GM10248 (cell line): ENCODE measurements at places on chromosomes 4 and X.

DNA sequence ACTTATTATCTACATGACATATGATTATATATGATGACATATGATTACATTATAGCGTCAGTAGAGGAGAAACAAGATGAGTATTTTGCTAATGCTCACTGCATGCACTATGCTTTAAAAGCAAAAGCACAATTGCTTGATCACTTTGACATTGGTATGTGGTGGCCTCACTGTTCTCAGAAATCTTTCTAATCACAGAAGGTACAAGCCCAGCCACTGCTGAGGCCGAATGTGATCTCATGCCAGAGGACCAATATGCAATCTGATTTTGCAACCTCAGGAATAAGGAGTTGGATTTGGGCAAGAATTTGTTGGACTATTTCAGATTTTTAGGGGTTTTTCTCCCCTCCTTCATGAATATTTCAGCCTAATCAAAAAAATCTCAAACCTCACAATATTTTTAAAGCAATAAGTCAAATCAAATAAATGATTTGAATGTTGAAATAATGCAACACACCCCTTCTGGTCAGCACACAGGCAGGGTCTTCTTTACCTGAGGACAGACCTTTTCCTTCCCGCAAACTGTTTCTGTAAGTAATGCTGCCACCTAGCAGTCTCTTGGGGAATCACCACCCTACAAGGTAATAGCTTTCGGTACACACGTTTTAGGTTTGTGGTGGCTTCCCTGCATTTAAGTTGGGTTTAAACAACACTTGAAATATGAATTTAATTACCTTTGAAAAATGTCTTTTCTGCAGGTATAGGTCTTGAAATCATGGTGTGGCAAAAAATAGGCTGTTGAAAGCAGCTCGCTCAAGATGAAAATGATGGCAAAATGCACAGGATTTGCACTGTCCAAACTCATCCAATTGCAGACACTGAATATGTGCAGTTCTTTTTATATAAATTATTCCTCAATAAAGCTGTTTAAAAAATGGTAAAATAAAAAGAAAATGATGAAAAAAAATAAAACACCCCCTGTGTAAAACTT lies 4.8 kb upstream of the CXCL13 start:
- peak; percentile 42 for DNase-seq

- DNase-seq = no peak
Measured at GRCh38 chr4:173782660-173783059, 252.6 kb upstream of the HAND2 start.

GRCh38 chr4:26931966-26932365 lies 71.3 kb downstream of the STIM2 start:
- no peak for DNase-seq

DNA sequence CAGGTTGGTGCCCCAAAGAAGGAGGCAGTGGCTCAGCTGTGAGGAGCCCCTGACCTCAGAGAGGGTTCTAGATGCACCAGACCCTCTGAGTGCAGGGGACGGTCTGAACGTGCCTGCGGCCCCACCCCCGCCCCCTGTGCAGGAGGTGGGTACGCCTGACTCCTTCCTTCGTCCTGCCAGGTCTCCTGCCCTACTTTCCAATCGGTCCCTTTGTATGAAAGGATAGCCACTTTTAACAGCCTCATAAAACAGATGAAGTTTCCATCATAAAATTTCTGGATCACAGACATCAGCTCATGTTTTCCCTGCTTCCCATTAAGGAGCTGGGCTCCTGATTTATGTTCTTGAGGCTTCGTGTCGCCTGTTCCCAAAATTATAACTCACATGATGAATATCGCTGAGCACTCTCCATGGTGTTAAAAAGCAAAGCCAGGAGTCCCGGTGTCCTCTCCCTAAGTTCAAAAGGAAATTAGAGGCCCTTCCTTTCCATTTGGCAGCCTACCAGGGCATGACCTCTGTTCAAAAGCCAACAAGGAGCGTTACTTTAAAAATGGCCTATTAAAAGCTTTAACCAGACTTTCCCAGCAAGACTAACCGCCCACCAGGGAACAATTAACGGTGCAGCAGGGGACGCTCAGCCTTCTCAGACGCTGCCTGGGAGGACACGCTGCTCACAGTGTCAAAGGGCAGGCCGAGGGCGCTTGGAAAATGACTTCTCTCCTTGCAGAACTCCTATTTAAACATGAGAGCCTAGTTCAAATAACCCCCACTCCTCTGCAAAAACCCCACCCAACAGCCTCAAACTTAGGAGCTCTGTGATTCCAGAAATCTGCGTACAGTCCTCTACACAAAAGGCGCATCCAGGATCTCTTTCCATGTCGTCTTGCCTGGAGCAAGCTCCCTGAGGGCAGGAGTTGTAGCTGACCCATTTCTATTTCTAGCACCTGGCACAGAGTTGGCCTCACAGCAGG lies 181.9 kb downstream of the AFAP1 start:
- DNase-seq = no peak

- no peak for DNase-seq
Measured at GRCh38 chr4:147492761-147493160, 11.9 kb downstream of the EDNRA start.

DNA sequence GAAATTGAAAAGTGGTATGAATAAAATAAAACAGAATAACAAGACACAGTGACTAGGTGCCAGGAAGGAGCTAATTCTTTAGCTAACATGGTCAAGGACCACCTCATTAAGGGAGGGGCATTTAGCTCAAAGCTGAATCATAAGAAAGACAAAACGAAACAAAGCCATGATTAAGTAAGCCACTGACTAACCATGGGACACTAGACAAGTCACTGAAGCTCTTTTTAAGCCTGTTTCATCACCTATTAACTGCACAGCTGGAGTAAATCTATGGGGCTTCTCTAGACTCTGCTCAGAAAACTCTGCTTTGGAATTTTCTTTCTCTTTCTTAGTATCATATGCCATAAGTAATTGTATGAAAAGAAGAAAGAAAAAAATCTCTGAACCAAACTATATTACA lies 49.8 kb upstream of the C1QTNF7 start:
- DNase-seq = no peak

DNA sequence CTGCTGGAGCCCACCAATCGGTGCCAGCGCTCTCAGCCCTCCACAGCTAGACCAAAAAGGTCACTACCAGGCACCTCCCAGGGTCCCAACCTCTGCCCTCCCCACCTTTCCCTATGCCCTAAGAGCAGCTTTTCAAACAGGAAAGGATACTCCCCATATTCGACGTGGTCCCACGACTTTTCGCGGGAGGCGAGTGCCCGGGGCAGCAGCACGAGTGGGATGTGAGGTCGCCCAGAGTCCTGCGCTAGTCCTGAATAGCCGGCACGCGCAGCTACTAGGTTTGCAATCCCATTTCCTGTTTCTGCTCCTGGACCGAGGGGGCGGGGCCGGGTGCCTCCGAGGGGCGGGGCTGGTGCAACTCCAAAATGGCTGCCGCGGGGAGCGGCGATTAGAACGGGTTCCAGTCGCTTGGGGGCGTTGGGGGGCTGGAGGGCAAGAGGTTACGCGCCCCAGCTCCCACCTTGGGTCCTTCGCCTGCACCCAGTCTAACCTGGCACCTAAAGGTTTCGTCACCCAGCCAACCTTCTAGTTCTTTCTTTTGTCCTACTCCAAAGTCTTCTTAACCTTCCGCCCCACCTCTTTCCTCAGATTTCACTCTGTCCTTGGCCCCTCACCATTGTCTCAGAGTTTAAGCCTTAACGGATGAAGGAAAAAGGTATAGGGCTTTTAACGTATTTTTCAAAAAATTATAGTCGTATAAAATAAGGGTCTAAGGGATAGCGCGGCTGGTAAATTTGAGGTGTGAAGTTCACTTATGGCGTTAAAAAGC lies 85.0 kb upstream of the TENT5D start:
- DNase-seq = no peak

GRCh38 chr4:168076989-168077725 lies 15.2 kb upstream of the ANXA10 start:
- peak; percentile 31 for DNase-seq

DNA sequence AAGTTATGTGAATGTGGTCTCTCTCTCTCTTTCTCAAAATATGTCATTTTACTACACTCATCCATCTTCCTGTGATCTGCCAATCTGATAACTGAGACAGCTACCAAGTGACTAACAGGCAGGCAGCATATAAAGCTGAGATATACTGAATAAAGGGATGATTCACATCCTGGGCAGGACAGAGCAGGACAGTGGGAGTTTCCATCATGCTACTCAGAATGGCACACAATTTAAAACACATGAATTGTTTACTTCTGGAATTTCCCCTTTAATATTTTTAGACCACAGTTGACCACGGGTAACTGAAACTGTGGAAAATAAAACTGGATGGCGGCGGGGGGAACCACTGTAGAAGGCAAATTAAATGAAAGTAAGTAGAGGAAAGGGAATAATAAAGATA lies 58.6 kb upstream of the DCTD start:
- no peak for DNase-seq

DNA sequence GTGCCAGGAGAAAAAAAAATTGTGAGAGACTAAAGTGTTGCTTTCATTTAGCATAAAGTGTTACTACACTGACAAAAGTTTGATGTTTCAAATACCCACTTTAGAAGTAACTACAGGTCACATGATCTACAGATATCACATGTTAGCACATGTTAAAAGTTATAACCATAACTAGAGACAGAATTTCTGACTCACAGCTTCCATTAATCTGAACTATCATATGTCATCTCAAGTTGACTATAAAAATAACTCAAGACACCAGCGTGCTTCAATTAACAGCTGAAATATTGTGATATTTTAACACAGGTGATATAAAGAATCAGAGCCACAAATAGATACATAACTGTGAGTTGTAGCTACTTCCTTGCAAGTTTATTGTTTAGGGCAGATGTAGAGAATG lies 591.5 kb upstream of the PITX2 start:
- DNase-seq = no peak

DNA sequence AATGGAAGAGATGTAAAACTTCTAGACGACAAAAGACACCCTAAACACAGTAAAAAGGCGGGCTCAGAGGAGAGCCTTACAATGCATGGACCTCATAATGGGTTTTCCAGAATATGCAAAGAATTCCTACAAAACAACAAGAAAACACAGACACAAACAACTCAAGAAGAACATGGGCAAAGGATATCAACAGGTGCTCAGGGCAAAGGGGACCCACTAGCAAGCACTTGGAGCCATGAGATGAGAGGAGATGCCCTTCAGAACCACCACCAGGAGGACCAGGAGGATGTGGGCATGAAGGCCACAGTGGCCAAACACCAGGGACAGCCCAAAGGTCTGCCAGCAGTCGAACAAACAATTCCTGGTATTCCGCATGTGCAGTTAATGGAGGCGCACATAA lies 17.2 kb downstream of the PDZD4 start:
- DNase-seq = no peak

GRCh38 chr4:150768497-150768896 lies 186.5 kb downstream of the MAB21L2 start:
- DNase-seq = no peak

DNA sequence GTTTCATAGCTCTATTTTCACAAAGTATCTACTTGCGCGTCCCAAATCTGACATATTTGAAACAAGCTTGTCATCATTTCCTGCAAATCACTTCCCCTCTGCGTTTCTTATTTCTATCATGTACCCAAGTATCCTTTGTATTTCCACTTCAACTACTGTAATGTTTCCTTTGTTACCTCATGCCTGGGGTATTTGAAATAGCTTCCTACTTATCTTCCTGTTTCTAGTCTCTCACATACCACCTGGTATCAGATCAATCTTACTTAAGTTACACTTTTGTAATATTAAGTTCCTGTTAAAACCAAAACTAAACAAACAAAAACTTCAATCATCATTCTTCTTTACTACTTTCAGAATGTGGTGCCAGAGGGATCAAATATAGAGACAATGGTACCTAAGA lies 93.6 kb upstream of the SMAD1 start:
- DNase-seq = no peak

GRCh38 chr4:48224606-48225005 lies 45.0 kb downstream of the TEC start:
- no peak for DNase-seq

DNA sequence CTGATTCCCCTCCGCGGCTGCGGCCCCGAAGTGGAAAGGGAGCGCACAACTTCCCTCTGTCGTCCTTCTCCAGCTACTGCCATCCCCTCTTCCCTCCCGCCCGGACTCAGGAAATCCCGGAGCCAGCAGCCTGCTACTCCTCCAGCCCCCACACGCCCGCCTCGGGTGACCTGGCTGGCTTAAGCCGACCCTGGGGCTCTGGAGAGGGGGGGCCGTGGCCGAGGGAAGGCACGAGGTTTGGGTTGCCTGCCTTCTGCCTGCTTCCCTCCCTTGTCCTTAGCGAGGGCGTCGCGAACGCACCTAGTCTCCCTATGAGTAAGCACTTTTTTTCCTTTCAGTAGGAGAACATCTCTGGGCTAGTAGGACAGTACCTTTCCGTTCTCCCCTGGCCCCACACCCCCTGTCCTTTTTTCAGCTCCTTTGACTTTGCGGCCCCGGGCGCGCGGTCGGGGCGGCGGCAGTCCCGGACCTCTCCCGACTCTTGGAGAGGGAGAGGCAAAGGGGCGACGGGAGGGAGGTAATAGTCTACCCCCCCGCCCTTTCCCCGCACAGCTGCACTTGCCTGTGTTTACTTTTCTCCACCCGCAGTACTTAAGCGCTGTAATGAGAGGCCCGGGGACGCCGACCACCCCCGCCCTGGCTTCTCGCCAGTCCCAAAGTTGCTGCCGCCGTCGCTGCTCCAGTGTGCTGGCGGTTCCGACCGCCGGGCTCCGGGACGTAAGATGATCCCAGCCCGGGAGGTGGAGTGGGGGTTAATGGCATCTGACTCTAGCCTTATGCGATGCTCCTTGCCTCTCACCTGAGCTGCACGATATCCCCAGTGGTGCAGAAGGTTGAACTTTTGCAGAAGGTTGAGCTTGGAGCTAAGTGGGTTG lies 868 bp downstream of the PLS3 start:
- DNase-seq = peak; percentile 33

- DNase-seq = no peak
Measured at GRCh38 chr4:20268028-20268427, 16.3 kb downstream of the SLIT2 start.

- DNase-seq = peak; percentile 18
Measured at GRCh38 chrX:77640702-77641101, 145.3 kb downstream of the ATRX start.

DNA sequence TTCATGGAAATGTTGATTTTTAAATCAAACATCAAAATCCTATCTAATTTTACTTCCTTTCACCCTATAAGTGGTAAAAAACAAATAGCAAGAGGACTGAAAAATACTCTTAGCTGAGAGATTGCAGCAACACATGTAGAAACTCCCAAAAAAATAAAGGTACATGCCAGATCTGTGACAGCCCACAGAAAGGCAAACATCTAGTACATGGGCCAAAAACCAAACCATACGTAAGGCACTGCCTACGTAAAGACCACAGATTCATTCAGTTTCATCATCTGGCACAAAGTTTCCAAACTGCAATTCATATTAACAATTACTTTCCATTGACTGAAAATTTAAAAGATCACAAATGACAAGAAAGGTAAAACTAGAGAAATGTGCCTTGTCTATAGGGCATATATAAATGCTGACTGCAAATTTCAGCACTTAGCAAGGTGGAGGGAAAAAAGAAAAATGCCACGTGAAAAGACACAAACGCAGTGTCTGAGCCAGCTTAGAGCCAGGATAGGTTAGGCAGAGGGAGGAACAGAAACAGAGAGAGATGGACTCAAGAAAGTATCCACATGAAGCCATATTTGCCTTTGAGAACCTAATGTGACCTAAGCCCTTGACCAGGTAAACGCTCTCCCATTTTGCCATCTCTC lies 88.1 kb downstream of the TSPAN5 start:
- DNase-seq = no peak
